Cardiac ventricle fibroblast (primary cell): ENCODE measurements at places on chromosomes 3 and 15. TPM values are rescaled to one million over a fixed set of nuclear protein-coding genes. Genes with fewer than 3 reads are reported as not detected.

HLTF gene
- total RNA-seq: 29.4 and 31.4 TPM in 2 replicates

GPR87 gene
- total RNA-seq: not detected in 2 replicates

SPINK8 gene
- total RNA-seq: not detected in 2 replicates

CORO2B gene
- 30.8 and 36.8 TPM in 2 replicates for total RNA-seq

QRICH1 gene
- 41.1 and 45.7 TPM in 2 replicates for total RNA-seq

P2RY1 gene
- total RNA-seq: 2.1 and 2.6 TPM in 2 replicates

CPA3 gene
- not detected in 2 replicates for total RNA-seq

ATP8B4 gene
- 1.4 and 1.8 TPM in 2 replicates for total RNA-seq

IL17RE gene
- 1.6 and 1.9 TPM in 2 replicates for total RNA-seq

ZNF774 gene
- 0.19 and 0.34 TPM in 2 replicates for total RNA-seq

ZCWPW2 gene
- 0.68 and 0.94 TPM in 2 replicates for total RNA-seq

GPR62 gene
- 0.12 TPM in 1 of 2 replicates, not detected in the other for total RNA-seq

HRG gene
- not detected in 2 replicates for total RNA-seq

SLC6A20 gene
- not detected in 2 replicates for total RNA-seq

FBXW12 gene
- not detected in 2 replicates for total RNA-seq

CLEC3B gene
- 52.2 and 56.5 TPM in 2 replicates for total RNA-seq

TEX55 gene
- total RNA-seq: not detected in 2 replicates

PLSCR2 gene
- not detected in 2 replicates for total RNA-seq

DHFR2 gene
- 5.7 and 6.5 TPM in 2 replicates for total RNA-seq
